HEK293T (cell line): ENCODE measurements at places on chromosomes 3 and 15.

GRCh38 chr3:128011140-128011539 is 41.1 kb upstream of the SEC61A1 start:
- peak; percentile 79 for DNase-seq

- no peak for DNase-seq
These were observed 221.1 kb upstream of the THBS1 start for GRCh38 chr15:39359771-39360170.

DNA sequence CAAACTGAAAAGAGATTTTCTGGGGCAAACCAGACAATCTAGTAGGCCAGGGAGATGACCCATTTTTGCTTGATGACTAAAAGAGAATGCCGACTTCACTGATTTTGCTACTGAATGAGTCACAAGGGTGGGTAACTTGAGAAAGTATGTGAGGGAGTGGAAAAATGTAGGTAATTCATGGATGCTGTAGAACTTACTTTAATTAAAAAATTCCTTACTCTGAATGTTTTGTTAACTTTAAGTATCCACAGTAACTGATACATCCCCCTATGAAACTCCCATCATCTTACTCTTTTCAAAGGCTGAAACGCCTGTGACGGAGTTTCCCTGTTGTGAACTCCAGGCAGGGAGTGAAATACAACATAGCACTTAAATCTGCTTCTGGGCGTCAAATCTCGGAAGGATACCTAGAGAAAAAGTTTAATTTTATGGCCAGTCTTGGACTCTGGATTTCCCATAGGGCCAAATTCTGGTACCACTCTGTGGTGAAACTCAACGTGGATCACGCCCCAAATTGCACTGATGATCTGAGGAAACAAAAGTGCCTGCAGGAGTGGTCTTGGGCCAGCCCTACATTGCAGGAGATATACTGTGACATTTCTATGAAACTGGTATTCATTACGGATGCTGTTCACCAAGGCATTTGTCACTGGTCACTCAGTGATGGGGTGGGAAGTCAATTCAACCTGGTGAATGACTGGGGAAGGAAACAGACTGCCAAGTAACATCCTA is 24.0 kb downstream of the GOLIM4 start:
- DNase-seq, result no peak

DNA sequence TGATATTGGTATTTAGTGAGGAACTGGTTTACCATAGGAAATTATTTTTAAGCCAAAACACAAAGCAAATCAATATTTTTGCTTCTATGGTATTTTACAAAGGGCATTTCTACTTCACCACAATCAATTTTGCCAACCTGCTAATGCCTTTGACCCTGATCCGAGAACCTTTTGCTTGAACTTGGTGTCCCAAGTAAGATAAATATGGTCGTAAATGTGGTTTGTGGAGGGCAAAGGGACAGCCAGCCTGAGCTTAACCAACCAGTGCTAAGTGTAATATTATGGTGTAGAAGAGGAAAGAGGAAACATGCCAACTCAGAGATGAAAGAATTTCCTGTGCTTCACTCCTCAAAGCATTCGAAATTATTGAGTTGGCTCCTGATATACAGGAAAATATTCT is 148.4 kb downstream of the C3orf38 start:
- no peak for DNase-seq

- no peak for DNase-seq
These were observed 599.9 kb downstream of the RBMS3 start for GRCh38 chr3:29880809-29881208.

DNA sequence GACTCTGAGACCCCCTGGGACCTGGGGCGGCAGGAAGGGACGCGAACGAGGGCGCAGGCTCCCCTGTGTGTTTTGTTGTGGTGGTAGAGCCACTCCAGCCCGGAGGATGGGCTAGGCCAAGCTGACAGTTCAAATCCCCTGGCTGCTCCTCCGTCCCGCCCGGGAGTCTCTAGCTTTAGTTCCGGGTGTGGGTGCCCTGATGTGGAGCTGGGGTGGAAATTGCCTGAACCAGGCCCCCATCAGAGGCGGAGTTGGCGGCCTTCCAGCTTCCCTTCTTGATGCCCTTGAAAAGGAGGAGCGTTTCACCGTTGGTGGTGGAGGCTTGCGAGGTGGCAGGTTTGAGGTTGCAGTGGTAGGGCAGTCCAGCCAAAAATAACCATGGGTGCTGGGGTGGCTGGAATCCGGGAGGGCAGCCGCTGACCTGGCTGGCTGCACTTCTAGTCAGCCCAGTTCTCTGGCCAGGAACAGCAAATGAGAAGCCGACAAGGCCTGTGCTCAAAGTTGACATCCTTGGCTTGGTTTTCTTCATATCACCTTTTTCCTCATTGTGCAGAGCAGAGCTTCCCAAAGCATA is 817 bp downstream of the CLK3 start:
- peak; percentile 37 for DNase-seq

DNA sequence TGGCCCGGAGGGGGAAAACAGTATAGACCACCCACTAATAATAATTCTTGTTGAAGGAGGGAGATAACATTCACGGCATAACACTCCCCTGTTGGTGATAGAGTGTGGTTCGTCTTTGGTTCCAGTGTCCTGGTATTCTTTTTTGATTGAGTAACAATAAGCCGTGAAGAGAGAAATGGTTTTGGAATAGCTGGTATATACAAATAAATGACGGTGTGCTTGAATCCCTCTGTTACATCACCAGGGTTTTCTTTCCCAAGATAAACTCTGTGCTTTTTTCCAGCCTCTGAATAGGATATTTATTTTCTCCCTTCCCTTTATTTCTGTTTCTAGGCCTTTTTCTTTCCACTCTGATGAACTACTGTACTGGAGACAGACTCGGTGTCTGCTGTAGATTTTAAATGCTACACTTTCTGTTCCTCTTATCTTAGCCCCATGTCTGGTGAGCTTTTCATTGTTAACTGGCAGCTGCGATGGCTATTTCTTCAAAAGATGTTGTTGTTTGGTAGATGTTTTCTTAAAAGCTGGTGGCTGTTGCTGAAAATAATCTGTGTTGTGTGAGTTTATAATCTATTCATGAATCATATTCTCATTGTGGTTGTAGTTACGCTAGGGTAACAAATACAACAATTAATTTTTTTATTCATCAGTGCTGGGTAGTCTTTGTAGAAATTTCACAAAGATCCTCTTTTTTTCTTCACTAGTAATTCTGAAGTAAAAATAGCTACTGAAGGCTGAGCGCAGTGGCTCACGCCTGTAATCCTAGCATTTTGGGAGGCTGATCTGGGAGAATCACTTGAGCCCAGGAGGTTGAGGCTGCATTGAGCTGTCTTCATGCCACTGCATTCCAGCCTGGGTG is 15.5 kb upstream of the SCAANT1 start:
- DNase-seq, result no peak

DNA sequence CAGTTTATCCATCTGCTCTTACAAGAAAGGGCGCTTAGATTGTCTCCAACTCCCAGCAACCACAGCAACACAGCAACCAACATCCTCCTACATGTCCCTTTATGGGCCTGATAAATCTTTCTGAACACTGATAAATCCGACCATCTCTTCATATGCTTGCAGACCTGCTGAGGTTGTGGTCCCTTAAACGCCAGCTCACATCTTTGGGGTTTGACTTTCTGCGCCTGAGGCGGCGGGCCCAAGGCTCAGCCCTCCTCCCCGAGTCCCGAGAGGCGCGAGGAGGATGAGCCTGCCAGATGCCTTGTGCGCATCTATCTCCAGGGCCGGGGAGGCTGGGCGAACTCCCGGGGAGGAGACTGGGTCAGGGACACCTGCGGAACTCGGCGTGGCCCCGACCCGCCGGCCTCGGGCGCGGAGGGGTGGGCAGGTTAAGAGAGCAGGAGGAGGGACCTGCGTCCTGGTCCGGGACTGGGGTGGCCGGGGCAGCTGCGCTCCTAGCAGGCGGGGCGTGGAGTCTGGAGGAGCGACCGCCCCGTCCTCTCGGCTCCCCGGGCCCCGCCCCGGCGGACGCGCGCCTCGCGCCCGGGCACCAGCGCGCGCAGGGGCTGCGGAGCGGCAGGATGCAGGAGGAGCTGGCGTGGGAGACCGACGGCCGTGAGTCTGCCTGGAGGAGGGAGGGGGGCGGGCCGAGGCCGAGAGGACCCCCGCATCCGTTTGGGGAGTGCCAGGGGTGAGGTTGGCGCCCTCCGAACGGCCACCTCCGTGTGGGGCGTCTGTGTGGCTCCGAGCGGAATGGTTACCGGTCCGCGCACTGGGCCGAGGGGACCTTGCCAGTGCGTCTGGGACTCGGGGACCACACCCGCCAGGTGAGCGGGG is at the start of gene ANKDD1A:
ANKDD1A (plus strand) TSS at position 592 of the 876 bp plus-strand sequence; CDS start at position 621, 29 bp downstream.
- peak; percentile 68 for DNase-seq

DNA sequence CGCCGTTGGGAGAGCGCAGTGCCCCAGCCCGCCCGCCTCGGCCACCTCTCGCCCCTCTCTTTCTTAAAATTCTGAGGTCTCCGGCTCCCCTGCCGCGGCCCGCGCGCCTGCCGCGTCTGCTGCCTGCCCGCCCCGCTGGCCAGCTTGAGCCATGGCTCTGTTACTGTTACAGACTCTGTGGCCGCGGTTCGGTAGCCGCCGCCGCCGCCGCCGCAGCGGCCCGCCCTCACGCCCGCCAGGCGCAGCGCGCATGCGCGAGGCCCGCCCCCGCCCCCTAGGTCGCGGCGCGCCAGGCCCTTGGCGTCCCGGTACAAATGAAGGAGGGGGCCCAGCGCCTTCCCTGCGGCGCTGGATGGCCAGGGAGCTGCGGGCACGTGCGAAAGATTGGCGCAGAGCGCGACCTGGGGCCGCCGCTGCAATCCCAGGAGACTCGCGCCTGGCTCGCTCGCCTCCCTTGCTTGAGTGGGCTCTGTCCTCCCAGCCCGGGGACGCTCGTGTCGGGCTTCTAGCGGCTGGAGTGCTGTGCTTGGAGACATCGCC is at the start of gene ONECUT1:
ONECUT1 (minus strand) TSS at position 168 of the 540 bp plus-strand sequence. CDS start 452 bp downstream, outside the sequence.
- peak; percentile 83 for DNase-seq

DNA sequence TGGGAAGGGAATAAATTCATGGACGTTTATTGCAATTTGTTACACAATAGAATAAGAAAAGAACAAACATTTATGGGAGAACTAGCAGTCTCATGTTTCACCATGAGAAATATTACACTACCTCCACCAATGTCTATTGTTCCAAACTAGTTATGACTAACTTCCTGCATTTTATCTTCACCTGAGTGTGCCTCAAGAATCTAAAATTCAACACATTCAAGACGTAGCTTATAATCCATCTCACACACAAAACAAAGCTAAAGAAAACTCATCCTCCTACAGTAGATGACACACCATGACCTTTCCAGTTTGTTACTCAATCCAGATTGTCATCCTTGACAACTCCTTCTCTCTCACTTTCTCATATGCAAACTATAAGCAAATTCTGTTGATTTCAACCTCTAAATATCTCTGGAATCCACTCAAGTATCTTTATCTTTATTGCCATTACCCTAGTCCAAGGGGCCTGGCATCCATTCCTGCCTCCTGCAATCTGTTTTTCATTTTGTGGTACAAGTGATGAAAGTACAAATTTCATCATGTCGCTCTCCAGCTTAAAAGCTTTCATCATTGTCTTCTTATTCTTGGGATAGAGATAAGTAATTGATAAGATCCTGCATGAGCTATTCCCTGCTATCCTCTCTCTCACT is 229.9 kb downstream of the NR2F2 start:
- DNase-seq, result no peak

DNA sequence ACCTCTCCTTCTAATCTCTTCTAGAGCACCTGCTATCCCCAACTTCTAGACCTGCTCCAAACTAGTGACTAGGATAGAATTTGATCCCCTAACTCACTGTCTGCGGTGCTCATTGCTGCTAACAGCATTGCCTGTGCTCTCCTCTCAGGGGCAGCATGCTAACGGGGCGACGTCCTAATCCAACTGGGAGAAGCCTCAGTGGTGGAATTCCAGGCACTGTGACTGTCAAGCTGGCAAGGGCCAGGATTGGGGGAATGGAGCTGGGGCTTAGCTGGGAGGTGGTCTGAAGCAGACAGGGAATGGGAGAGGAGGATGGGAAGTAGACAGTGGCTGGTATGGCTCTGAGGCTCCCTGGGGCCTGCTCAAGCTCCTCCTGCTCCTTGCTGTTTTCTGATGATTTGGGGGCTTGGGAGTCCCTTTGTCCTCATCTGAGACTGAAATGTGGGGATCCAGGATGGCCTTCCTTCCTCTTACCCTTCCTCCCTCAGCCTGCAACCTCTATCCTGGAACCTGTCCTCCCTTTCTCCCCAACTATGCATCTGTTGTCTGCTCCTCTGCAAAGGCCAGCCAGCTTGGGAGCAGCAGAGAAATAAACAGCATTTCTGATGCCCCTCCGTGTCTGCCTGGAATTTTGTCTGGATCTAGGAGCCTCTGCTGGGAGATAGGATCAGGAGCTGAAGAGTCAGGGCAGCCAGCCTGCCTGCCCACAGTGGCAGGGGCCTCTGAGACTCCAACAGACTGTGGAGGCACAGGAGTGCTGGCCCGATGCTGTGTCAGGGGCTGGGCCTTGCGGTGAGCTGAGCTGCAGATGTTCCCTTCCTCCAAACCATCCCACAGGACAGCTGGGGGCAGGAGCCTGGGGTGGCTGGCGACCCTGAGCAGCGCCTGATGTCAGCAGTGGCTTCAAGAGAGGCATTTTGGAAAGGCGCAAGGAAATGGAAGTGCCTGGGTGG is 3.0 kb downstream of the ISLR start:
- DNase-seq, result no peak

DNA sequence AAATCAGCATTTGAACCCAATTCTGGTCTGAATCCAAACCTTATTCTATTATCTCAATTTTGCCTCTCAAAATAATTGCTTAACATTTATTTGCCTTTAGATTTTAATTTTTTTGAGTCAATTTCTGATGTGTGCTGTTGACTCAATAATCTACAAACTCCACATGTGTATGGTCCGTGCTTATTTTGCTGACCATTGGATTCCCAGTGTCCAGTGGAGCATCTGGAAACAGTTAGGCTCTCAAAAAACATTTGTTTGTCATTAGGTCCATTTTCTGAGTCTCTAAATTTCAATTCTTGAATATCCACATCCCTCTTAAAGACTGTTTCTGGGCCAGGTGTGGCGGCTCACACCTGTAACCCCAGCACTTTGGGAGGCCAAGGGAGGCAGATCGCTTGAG is 19.2 kb upstream of the MYZAP start:
- DNase-seq, result no peak

DNA sequence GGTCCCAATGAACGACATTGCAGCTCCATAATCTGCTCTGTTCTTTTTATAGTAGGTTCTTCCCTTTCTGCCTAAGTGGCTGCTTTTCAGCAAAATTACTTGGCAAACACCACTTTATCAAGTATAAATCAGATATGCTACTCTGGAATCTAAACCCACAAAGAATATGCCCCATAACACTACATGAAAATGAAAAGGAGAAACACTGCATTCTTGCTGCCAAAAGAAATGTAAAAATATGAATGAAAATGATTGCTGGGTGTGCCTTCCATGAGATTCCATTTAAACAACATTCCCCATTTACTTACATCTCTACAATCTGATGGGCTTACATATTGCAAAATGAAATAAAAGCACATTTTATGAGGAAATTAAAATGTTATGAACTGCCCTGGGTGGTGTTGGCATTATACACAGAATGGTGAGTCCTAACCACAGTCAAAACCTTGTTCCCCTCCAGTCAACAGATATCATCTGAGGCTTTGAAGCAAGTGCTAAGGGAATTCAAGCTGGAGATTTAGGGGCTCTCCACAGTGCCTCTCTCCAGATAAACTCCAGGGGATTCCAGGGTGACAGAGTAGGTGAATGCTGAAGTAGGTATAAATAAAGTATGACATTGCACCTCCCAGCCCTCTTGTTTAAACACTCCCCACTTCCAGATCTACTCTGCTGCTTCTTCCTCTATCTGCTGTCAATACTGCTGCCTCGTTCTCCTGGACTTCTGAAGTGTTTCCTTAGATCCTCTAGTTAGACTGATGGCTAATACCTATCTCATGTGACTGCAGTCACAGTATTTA is 136.5 kb downstream of the RORA start:
- no peak for DNase-seq

- DNase-seq, result no peak
These were observed 41.0 kb downstream of the ITGB5 start for GRCh38 chr3:124846189-124846588.

GRCh38 chr3:162632672-162633071 is 1136.1 kb downstream of the OTOL1 start:
- no peak for DNase-seq
